ENCODE measurements at places on chromosomes 3 and 15.

GRCh38 chr15:36008719-36009118 lies 462.8 kb upstream of the DPH6 start:
- no peak for DNase-seq

DNA sequence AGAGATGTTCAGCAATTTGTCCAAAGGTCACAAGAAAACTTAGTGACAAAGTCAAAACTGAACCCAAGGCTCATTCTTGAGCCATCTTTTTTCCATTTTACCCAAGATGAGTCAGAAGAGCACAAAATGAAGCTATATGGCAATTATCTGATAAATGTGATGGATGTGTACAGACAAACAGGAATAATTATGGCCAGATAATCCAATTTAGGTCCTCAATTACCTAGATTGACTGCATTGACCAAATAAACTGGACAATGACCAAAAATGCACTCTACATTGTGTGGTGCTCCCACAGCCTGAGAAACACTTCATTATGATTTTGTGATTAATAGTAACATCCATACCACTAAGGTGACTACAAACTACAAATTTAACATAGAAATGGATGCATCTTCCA lies 1105.8 kb downstream of the IGSF11 start:
- no peak for DNase-seq

- DNase-seq, result no peak
These were observed 53.4 kb downstream of the LARS2 start for GRCh38 chr3:45441584-45442310.

DNA sequence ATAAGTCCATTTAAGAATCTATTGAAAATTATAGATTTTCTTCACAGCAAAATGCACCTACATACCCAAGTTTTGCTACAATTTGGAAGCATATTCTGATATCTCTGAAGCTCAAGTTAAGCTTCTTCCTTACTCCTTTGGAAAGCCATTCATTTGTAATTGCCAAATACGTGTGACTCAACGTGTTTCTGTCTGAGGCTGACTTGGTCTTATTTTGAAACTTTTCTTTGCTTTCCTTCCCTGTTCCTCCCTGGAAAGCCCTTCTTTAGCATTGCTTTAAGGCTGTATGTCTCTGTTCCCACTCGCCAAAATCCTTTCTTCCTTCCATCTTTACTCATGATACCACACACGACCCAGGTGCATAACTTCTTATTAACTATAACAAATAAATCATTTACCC lies 232.0 kb downstream of the ZBBX start:
- DNase-seq, result no peak

DNA sequence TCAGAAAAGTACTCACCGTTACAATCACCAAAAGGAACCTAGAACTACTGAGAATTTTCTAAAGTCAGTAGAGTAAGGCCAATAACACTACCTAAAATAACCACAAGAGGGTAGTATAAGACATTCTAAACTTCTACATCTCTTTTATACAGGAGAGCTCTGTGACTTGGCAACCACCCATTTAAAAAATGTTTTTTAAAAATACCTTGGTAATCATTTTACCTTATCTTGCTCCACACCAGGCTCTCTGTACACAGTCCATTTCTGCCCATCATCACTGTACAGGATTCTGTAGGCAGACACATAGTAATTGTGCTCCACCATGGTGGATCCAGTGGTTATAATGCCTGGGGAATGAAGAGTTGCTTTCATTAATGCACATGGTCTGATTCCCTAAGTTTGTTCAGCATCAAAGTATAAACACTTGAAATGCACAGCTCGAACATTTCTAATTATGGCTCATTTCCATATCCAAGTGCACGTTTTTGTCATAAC lies 54.5 kb downstream of the ST3GAL6 start:
- no peak for DNase-seq

DNA sequence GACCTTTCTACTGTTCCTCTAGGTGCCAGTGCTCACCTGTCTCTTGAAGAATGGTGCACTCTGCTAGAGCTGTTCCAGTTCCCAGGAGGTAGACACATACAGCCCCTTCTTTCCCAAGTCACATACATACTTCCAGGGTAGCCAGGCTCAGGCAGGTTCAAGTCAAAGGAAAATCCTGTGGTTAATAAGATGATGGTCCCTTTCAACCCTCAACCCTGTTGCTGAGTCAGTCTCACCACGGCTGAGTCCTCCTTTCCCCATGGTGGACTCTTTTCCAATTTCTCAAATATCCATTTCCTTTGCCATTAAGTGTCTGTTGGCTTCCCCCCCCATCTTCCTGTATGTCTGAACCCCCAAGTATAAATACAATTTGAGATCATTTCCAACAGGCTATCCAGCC lies 56.1 kb upstream of the ACAN start:
- DNase-seq, result no peak

- DNase-seq, result no peak
These were observed 77.6 kb downstream of the TOP2B start for GRCh38 chr3:25587094-25587493.

GRCh38 chr3:17320266-17320665 lies 422.2 kb downstream of the TBC1D5 start:
- no peak for DNase-seq

GRCh38 chr3:169629895-169630294 lies 33.6 kb downstream of the MECOM start:
- DNase-seq, result no peak

DNA sequence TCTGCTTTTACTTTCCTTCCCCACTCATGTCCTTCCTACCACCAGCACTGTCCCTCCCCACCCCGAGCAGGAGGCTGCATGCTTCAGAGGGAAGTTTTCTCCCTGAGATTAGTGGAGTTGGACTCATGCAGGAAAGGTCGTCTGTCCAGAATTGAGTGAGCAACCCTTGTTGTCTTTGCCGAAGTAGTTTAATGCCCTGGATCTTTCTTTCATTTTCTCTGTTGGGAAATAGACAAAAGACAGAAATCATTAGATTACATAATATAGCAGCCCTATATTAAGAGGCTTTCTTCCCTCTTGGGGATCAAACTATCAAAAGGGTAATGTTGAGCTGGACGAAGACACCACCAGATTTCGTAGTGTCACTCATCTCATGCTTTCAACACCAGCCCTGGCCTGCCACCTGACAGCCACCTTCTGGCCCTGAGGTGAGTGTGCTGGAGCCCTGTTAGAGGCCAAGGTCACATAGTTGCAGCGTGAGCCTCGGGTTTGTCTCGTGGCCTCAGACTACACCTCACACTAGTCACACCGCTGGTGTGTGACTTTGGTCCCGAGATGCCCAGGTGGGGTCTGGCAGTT lies 231.0 kb downstream of the ITPR1 start:
- DNase-seq, result no peak

GRCh38 chr15:31049682-31050615 lies 51.6 kb downstream of the TRPM1 start:
- no peak for DNase-seq

- DNase-seq, result no peak
These were observed 66.6 kb downstream of the LEO1 start for GRCh38 chr15:51904931-51905330.

DNA sequence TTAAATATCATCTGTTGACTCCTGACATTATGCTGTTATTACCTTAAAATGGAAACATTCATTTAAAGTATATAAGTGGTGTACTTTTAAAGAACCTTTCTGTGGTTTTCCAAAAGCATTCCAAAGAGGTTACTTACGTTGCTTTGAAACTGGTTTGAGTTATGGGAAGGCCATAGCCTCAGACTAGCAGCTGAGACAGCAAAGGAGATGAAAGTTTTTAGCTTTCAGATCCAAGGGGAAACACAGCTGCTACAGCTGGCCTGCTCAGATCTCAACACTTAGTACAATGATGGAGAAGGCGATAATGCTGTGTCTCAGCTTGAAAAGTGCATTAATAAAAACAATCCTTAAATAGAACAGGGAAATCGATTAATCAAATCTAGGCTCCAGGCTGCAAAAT lies 921.1 kb downstream of the ROBO1 start:
- DNase-seq, result no peak

DNA sequence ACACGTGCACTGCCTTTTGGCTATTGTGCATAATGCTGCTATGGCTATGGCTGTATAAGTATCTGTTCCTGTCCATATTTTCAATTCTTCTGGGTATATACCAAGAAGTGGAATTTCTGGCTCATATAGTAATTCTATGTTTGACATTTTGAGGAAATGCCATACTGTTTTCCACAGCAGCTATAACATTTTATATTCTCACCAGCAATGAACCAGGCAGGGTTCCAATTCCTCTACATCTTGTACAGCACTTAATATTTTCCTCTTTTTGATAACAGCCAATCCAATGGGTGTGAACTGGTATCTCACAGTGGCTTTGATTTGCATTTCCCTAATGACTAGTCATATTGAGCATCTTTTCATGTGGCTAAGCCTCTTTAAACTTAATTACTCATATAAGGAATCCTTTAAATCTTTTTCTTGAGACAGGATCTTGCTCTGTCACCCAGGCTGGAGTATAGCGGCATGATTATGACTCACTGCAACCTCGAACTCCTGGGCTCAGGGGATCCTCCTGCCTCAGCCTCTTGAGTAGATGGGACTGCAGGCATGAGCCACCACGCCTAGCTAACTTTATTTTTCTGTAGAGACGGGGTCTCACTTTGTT lies 38.1 kb upstream of the IGDCC4 start:
- no peak for DNase-seq

- DNase-seq, result peak; percentile 43
These were observed at the start of gene RASSF1 for GRCh38 chr3:50340448-50341329. RASSF1 (minus strand) TSS chr3:50340836; CDS start chr3:50340805, 31 bp downstream.

- DNase-seq, result no peak
These were observed 25.4 kb upstream of the PIGZ start for GRCh38 chr3:196994056-196994455.

- DNase-seq, result no peak
These were observed 31.2 kb upstream of the TNIK start for GRCh38 chr3:171491361-171491760.

DNA sequence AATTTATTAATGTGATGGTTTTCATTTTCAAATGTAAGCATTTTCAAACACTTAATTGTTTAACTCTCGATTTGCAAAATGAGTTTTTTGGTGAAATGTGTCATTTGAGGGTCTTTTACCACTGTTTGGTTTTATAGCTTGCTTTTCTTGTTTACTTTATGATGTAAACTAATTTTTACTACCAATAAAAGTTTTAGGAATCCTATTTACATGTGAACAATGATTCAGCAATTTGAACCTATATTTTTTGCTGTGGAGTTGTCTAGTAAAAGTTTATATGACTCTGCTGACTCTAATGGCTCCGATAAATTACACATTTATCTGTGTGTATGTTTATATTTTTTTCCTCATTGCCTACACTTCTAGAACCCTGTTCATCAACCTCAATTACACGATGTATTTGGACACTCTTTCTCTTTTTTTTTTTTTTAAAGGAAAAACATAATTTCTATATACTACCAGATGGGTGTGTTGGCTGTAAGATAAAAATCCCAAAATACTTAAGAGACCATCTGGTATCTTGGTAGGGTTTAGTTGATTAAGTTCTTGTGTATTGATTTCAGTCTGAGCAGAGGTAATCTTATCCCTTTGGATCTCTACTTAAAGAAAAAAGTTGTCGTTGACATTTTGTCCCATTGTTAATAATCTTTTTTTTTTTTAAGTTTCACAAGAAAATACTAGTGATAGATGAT lies 89.5 kb downstream of the PTPRG start:
- DNase-seq, result no peak

DNA sequence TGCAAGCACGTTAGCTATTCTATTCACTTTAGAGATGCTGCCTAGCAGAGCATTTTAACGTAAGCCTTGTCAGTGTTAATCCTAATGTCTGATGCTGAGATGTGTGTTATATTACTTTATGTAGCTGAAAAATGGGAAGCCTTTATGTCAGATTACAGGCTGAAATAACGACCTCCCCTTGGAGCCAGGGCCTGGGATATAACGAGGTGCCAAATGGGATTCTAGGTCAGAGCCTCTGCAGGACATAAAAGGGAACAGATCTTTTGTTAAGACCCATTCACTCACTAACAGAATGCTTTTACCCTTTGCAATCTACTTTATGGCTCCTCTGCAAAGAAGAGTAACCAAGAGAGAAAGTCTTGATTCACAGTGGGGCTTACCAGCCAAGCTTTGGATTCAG lies 815.5 kb upstream of the CFAP20DC start:
- DNase-seq, result no peak

GRCh38 chr3:134365766-134366065 lies 8.5 kb downstream of the AMOTL2 start:
- no peak for DNase-seq

GRCh38 chr15:98228846-98229245 lies 268.3 kb downstream of the ARRDC4 start:
- no peak for DNase-seq

DNA sequence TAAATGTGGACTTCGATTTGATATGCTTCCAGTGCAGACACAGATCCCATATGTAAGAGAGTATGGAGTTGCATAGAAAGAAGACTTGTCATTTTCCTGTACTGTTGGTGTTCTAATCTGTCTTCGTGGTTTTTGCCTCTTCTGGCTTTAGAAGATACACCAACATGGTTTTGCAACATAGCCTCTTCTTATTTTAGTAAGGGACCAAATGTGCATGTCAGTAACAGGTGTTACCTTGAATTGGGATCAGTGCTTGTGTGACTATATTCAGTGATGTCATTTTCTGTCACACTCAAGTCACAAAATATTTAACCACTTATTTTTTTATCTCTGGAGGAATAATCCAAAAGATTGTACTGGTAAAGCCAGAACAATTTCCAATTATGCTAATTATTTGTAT lies 140.4 kb downstream of the SNRPN start:
- no peak for DNase-seq

GRCh38 chr3:39148435-39149058 lies 4.8 kb downstream of the CSRNP1 start:
- no peak for DNase-seq

DNA sequence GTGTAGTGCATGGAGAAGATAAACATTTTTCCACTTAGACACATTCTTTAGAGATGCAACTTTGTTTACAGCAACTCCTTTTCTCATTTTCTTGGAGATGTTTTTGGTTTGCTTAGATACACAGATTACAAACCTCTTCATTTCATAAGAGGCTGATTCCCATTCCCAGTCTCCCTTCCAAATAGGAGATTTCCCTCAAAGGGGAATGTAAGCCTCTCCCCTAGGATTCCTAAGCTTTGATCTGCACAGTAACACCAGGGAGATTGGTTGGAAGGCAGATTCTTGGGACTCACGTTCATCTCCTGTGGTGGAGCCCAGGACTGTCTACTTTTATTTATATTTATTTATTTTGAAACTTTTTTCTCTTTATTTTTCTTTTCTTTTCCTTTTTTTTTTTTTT lies 63.2 kb downstream of the MCTP2 start:
- DNase-seq, result no peak

DNA sequence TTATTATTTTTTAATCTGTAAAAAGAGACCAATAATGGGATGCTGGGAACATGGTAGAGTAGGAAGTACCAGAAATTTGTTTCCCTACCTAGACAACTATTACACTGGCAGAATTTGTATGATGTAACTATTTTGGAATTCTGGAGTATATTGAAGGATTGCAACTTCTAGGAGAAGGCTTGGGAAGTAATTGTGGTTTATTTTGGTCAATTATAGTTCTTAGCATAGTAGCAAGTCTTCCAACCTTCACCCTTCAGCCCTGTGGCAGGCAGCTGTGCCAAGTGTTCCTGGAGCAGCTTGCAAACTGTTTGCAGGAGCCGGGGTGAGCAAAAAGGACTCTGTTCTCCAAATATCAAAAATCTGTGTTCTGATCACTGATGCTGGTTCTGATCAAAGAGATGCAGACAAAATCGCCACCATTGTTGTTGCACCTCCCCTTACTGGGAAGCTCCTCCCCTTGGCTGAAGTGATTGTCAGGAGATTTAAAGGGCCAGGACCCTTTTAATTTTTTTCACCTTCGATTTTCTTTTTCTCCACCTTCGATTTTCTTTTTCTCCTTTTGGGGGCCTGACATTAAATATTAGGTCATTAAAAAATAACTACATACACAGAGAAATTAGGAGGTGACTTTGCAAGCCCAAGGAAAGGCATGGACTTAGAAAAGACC lies 363.3 kb downstream of the SLC9A9 start:
- no peak for DNase-seq

GRCh38 chr15:91891788-91892345 lies 38.4 kb downstream of the SLCO3A1 start:
- DNase-seq, result no peak
